Transverse colon (tissue), 4 donors: ENCODE measurements at places on chromosomes 11 and 22.

- no peak for DNase-seq
Observed at GRCh38 chr11:30346068-30346688, 23.3 kb downstream of the ARL14EP start.

DNA sequence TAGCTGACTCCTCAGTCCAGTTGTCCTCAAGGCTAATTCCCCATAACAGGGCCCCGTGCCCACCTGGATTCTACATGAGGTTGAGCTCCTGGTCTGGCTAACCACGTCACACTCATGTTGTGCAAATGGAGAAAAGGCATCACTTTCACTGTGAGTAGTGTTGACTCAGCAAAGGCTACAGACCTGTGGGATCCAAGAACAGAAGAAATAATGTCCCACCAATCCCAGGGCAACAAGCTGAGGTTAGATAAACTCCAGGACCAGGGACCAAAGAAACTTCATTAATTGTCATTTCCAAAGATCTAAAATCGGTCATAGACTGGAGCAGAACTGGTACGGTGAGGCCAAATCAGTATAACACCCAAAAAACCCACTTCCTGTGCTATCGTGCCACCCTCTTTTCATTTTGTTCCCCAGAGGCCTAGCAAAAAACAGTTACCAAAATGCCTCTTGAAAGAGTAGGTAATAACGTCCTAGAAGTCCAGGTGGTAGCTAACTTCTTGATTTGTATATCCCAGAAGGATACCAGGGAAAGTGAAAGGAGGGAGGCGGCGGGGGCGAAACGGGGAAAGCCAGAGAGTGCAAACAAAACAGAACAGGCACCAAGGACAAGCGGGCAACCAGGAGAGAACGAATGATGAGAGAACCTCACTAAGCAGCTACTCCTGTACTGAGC, 1.4 kb downstream of the PCSK7 start:
- no peak for DNase-seq

- DNase-seq, result no peak
Observed at GRCh38 chr11:638631-639331, 1.7 kb downstream of the DRD4 start.

GRCh38 chr11:134432776-134433175, 20.7 kb upstream of the B3GAT1 start:
- DNase-seq, result no peak

DNA sequence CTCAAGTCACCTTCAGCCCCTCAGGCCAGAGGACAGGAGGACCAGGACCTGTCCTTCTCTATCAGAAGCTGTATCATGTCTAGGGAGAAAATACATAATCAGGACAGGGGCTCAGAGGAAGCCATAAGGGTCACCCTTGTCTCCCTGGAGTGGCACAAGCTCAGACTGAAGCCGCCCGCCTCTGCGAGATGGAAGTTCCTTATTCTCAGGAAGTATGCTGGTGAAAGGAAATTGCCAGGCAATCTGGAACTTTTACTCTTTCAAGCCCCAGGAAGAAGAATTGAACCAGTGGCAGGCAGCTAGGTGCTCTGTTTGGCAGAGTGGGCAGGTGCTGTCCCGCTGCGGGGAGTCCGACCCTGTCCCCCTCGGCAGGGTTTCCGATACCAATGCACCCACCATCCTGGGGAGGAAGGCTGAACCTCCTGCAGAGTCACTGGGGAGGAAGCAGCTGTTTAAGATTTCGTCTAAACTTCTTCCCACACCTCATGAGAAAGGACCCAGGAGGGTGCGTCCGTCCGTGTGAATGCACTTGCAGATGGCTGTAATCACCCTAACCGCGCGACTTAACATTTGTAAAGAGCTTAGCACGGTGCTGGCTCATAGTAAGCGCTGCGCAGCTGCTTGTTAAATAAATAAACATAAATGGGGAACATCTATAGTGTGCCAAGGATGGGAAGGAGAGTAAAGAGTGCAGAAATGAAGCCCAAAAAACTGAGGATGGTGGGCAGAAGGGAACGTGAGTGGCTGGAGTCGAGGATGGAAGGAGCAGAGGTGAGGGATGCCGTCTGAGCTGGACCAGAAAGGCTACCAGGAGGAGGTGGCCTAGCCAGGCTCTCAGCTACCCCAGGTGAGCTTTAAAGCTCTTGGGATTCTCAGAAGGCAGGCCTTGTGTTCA, 5.0 kb upstream of the ANO1 start:
- DNase-seq, result no peak

GRCh38 chr11:77155082-77155475, 27.0 kb downstream of the MYO7A start:
- DNase-seq, result no peak

GRCh38 chr22:37260901-37261336, 16.9 kb upstream of the RAC2 start:
- DNase-seq, result peak; percentile 63

DNA sequence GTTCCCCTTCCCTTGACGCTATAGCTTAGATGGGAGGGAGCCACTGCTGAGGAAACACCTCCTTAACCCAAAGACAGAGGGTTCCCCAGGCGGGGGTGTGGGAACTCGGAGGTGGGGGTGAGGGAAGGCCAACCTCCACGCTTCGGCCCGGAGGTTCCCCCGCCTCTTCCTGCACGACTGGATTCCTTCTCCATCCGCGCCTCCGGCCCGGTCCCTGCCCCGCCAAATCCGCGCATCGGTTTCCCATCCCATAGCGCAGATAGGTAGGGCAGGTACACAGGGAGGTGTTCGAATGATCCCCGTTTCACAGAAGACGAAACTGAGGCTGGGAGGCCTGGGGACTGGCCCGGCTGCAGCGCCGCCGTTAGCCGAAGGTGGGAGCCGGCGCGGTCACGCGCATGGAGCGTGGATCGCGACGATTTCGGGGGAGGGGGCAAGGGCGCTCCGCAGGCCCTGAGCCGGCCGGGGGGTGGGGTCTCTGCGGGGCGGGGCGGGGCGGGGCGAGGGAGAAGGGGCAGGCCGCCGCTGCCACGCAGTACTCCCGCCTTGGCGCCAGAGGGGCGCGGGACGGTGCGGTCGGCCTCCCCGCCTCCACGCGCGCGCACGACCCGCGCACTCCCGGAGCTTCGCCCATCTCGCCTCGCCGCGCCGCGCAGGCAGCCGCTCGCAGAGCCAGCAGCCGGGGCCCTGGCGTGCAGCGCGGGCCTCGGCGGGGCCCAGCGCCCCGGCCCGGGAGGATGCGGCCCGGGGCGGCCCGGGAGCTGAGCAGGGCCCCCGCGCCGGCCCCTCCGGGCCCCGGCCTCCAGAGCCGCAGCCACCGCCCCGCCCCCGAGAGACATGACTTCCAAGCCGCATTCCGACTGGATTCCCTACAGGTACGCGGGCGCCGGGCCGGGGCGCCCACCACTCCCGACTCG, at the start of gene TUB:
TSS of gene TUB (plus strand) at position 538 of the 917 bp plus-strand sequence. CDS start at position 838, 300 bp downstream.
- DNase-seq, result no peak

DNA sequence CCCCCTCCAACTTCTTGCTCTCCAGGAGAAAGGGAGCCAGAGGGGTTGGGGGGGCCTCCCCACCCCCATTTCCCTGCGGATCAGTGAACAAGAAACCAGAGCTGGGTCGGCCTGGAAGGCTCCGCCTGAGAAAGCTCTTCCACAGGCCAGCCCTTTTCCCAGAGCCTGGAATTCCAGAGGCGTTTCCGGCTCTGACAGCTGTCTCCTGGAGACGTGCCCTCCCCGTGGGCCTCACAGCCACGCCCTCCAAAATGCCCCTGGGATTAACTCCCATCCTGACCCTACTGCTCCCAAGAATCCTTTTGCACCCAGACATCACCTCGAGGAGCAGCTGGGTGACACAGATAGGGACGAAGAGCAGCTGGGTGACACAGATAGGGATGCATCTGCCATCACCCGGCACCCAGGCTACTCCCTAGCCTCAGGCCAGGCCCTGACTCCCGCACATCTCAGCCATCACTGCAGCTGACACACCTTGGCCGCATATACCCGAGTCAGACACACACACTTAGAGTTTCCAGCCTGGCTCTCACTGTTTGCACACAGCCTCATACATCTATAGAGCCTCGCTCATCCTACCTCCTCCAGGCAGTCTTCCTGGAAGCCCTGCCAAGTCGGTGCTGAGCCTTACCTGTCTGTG, 7.6 kb upstream of the CDC42EP1 start:
- DNase-seq, result peak; percentile 43

GRCh38 chr11:15336021-15336420, 221.3 kb downstream of the INSC start:
- no peak for DNase-seq

DNA sequence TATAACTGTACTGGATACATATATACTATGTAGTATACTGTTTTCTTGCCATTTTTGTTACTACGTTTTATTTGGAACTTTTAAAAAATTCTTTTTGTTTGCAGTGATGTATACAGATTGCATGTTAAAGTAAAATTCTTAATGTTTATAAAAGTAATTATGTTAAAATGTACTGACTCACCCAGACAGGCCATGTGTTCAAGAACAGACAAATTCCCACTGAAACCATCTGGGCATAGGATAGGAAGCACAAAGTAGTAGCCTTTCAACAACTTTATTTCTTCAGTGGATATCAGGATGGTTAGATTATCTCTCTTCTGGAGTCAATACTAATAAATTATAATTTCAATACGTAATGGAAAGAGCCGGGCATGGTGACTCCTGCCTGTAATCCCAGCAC, 19.8 kb downstream of the PRMT3 start:
- no peak for DNase-seq

GRCh38 chr11:93843906-93844305, 6.5 kb downstream of the VSTM5 start:
- no peak for DNase-seq

GRCh38 chr11:116930177-116930576, 92.8 kb upstream of the APOA1 start:
- peak; percentile 33 for DNase-seq

GRCh38 chr22:27329966-27330645, 471.4 kb downstream of the MN1 start:
- no peak for DNase-seq

DNA sequence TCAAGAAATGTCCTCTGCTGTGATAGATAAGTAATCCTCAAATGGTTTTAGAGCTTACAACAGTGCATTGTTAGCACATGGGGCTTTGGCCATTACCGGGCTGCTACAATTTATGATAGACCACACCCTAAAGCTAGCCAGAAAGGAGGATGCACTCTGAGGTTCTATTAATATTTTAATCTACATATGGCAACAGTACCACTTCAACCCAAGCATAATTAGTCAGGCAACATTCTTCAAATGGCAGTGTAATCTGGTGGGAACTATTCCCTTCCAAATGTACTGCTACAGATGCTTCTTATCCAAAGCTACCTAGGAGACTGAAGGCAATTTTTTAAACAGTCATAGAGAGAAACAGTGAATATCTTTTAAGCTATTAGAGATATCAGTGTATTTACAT, 697.6 kb downstream of the KCNA4 start:
- no peak for DNase-seq

- DNase-seq, result no peak
Observed at GRCh38 chr11:87804176-87804575, 371.1 kb downstream of the RAB38 start.

DNA sequence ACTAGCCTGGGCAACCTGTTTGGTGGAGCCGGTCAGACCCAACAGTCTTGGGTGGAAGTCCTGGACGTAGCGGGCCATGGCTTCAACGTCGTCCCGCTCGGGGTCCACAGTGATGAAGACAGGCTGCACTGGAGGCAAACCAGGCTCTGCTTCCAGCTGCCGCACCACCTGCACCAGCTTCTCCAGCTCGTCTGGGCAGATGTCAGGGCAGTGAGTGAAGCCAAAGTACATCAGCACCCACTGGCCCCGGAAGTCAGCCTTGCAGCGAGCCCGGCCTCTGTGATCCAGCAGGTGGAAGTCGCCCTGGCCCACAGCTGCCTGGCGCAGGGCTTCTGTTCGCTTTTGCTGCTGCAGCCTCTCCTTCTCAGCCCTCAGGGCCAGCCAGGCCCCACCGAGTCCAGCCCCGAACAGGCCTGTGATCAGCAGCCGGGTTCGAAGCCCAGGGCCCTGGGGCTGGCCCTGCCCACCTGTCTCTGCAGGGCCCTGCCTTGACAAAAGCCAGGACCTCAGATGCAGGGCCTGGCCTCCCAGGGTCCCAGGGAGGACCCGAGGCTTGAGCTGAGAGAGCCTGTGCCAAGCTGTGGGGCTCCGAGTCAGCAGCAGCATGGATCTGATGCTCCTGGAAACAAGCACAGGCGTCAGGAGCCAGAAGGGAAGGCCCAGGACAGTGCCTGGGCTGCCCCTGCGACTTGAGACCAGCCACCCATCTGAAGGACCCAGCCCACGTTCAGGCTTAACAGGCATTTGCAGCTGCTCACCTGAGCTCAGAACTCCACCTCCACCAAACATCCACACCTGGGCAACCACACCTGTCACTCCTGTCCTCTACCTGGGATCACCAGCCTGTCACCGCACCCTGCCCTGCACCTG, 1.4 kb downstream of the SCO2 start:
- DNase-seq, result peak; percentile 43

GRCh38 chr11:8242118-8242475, 21.6 kb downstream of the LMO1 start:
- DNase-seq, result no peak

DNA sequence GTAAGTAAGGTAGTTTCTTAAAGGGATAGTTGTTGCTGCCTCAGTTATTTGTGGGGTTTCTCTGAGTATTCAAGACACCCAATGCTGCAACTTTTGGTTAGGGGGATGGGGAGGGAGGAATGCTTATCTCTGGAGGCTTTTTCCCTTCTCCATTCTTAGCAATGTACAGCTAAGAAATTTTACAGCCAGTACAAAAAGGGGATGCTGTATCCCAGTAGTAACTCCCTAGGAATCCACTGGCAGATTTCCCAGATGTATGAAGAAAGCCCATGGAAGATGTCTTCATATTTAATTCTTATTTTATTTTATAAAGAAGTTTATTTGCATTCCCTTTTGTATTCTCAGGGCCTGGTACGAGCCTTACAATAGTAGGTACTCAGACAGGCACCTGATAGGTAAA, 154.8 kb downstream of the ENTHD1 start:
- no peak for DNase-seq
